Hypothalamus (tissue), 51 donors: ENCODE measurements at places on chromosomes 3 and 15.

DNA sequence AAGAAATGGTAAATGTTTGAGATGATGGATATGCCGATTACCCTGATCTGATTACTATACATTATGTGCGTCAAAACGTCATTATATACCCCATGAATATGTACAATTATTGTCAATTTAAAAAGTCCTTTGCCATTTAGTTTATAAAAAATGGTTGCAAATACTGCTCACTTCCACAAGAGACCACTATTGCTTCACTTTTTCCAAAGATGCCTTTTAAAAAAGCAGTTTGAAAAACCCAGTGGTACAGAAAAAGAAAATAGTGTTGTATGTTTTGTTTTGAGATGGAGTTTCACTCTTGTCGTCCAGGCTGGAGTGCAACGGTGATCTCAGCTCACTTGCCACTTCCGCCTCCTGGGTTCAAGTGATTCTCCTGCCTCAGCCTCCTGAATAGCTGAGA is 39.3 kb downstream of the EDEM1 start:
- DNase-seq: no peak

DNA sequence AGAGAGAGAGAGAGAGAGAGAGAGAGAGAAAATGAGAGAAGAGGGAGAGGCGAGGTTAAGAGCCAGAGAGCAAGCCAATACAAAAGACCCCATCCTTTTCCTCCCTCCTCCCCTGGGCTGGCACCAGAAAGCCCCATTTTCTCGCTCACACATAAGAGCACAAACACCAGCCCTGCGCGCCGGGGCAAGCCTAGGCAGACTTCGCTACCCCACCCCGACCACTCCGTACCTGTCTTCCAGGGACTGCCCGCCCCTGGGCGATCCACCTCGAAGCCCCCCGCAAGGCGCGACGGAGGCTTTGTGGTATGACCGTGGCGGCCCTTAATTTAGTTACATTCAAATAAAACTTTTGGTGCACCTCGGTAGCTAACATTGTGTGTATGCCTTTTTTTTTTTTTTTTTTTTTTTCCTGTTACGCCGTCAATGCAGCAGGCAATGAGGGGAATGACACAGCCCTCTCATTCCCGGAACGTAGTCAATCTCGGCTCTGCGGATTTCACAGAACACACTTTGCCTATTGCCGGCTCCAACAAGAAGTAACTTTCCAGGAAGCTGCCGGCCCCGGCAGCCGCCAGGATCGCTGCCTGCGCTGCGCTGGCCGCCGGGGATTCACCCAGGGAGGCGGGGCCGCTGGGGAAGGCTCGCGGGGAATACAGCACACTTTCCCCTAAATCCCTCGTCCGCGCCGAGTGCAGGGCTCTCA is 7.7 kb downstream of the BCL6 start:
- peak; percentile 30 for DNase-seq

GRCh38 chr3:68996356-68996995 is 17.0 kb downstream of the EOGT start:
- DNase-seq: no peak

DNA sequence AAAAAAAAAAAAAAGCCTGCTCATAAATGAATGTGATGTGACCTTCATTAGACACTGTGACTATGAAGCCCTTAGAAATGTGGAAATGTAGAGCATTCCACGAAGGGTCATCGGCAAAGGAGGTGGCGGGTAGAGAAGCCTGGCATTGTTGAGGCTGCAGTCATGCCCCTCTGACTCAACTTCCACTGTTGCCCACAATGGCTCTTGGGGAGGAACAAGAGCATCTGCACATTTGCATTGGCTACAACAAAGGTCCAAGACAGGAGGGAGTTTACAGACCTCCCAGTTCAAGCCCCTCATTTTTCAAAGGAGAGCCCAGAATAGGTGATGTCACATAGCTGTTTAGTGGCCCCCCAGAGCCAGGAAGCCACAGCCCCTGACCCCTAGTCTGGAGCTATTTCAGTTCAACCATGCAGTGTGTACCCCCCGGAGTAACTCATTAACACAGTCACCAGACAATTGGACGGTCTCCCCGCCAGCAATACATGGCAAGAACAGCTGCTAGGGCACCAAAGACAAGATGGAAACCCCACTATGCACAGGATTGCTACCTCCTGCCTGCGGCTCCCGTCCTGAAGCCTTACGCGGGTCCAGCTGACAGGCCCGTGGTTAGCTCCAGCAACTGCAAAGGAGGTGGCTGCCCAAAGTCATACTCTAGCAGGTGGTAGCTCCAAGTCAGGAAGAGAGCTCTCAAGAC is 56.2 kb downstream of the SH3BP5 start:
- no peak for DNase-seq

- DNase-seq: no peak
Measured at GRCh38 chr3:5205165-5205941, 17.8 kb downstream of the EDEM1 start.

DNA sequence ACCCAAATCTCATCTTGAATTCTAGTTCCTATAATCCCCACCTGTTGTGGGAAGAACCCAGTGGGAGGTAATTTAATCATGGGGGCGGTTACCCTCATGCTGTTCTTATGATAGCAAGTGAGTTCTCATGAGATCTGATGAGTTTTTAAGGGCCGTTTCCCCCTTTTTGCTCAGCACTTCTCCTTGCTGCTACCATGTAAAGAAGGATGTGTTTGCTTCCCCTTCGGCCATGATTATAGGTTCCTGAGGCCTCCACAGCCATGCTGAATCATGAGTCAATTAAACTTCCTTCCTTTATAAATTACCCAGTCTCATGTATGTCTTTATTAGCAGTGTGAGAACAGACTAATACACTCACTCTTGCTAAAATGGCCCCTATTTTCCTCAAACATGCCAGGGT is 374.7 kb downstream of the TUSC7 start:
- no peak for DNase-seq

- no peak for DNase-seq
Measured at GRCh38 chr3:53483821-53484220, 10.6 kb upstream of the CACNA1D start.

DNA sequence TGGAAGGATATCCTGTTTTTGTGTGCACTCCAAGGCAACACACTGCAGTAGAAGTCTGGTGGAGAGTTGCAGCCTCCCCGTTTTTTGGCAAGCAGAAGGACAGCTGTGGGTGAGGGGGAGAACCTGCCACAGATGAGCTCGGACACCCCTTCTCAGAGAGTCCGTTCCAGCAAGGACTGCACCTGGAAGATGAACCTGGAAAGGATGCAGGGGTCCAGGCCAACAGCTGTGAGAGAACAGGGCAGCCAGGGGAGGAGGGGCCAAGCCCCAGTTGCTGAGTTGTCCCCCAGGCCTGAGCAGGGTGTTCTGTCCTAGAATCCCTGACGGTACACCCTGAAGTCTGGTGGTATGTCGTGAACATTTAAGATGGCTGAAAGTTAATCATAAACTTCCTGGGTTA is 30.2 kb downstream of the ZXDC start:
- no peak for DNase-seq

GRCh38 chr15:45606841-45607240 is 19.7 kb downstream of the BLOC1S6 start:
- no peak for DNase-seq

- DNase-seq: no peak
Measured at GRCh38 chr3:3648988-3649679, 150.1 kb upstream of the LRRN1 start.

- DNase-seq: no peak
Measured at GRCh38 chr3:49053543-49053942, 24.3 kb upstream of the IMPDH2 start.

DNA sequence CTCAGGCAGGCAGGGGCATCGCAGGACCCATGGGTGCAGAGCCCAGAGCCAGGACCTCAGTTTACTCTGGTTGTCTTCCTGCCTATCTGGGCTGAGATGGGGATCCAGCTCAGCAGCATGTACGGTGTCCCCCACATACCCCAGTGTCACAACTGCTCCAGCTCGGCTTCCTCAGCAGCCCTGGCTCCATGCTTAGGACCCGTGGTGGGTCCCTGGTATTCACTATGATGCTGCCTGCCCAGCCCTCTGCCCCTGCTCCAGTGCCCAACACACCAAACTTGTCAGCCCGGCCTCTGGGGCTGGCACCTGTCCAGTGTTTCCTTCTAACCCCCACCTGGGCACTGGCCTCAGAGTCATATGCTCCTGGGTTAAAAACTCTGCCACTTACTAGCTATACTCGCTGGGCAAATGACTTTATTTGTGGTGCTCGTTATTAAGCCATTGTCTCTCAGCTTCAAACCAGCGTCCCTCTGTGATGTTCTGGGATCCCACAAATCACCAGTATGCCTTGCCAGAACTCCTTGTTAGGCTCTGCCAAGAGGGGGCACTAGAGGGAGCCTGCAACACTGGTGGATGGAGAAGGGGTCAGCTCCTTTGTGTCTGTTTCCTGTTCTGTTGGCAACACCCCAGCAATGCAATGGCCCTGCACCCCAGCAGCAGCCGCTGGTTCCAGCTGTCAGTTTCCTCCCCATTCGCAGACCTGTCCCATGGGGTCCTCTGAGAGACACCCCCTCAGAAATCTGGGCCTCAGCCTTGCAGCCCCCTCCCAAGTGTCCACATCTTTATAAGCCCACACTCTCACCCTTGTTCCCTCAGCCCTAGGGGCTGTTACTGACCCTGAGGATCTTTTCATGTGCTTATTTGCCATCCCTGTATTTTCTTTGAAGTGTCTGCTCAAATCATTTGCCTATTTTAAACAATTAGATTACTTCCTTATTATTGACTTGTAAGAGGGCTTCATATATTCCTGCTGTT is 24.1 kb upstream of the MRPS22 start:
- no peak for DNase-seq

DNA sequence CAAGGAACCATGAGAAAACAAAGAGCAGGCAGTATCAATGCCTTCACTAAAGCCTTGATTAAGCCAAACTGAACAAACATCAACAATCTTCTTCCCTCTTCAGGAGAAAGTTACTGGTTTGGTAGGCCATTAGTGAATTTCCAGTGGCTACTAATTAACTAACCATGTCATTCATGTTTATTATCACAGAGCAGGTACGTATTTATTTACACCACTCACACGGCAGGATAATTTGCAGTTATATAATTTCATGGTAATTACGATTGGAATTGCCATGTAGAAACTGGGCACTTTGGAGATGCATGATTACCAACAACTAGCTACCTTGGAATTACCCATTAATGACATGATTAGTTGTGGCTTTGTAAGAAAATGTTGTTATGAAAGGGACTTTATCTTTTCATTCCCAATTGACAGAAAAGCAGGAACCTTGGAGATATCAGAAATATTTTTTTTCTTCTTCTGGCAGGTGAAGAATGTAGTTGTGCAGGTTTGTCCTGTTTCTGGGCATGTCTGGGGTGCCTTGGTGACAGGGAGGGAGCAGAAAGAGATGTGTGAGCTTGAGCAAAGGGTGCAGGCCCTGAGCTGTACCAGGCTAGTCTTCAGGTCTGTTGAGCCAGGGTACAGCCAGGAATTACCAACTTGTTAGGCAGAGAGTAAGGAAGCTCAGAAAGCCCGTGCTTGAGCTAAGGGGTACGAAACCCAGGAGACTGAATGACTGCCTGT is 310.7 kb downstream of the RORA start:
- DNase-seq: no peak

DNA sequence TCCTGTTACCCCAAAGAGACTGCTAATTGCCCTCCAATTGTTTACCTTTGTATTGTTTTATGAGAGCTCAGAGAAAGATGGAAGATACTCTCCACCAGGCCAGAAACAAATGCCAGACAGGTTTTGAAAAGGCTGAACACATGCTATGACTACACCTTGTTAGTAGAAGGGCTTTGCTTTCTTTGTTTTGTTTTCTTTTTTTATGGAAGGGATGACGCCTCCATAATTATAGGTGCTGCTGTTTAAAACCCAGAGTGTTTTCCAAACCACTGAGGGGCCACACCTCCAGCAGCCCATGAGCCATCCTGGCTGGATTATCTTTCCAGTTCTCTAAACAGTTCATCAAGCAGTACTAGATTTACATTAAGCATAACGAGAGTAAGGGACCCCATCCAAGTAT is 5.6 kb upstream of the FOXP1 start:
- no peak for DNase-seq

- no peak for DNase-seq
Measured at GRCh38 chr3:26997226-26997625, 372.0 kb downstream of the NEK10 start.

- no peak for DNase-seq
Measured at GRCh38 chr3:42853056-42853455, 22.6 kb downstream of the CYP8B1 start.

GRCh38 chr3:21152555-21152954 is 598.5 kb downstream of the ZNF385D start:
- no peak for DNase-seq

DNA sequence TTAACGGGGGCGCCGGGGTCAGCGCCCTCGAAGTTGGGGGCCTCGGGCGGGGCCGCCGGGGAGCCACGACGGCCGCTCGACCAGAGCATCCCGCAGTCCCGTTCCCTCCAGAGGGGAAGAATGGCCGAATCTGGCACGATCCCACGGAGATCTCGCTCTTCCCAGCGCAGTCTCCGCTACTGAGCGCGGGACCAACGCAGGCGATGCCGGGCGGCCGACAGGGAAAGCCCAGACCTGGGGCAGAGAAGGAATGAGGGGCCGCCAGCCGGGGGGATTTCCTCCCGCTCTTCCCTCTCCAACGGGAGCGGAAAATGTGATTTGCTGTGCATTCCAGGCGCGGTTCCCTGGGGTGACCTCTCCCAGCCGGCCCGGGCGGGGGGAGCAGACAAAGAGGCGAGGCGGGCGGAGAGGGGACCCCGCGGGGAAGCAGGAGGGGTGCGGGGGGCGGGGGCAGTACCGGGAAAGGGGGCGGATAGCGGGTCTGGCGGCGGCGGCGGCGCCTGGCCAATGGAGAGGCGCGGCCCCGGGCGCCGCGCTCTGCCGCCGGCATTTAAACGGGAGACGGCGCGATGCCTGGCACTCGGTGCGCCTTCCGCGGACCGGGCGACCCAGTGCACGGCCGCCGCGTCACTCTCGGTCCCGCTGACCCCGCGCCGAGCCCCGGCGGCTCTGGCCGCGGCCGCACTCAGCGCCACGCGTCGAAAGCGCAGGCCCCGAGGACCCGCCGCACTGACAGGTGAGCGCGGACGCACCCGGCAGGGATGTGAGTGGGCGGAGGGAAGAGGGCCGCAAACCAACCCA is at the start of gene GREM1:
TSS of gene GREM1 (plus strand) at position 579 of the 801 bp plus-strand sequence. CDS start 12,687 bp downstream, outside the sequence.
- DNase-seq: no peak
